Activated gamma-delta T cell treated with Interleukin-2 at 50 U/mL for 16 hours (primary cell): ENCODE measurements at places on chromosomes 16 and 17.

DNA sequence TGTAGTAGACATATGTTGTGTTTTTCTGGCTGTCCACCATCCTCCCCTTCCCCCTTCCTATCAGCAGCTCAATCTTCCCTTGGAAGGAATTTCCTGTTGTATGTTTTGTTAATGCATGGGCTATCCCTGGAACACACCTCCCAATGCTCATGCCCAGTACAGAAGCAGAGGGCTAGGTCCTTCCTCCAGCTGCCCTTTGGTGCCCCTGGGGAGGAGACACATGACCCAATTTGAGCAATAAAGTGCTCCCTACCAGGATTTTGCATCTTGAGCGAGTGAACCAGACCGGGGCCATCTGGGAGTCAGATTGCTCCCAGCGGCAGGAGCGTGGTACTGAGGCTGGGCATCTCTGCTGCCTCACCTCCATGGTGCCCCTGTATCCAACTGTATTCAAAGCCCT, 141.5 kb upstream of the MED13 start:
- no peak for DNase-seq

DNA sequence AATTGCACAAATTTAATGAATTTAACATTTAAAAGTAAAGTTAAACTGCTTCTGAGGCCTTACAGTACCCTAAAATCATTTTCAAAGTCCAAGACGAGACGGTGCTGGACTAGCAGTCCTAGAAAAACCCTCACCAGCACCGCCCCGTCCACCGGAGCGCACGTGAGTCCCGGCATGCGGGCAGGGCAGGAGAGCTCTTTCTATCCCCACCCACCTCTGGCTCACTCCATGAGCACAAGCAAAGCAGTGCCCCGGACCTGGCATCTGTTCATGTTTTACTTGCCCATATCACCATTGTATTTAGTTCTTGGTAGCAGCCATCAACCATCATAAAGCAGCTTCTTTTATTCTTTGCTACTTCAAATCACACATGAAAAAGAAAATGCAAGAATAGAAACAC, 41.7 kb downstream of the ANKRD11 start:
- no peak for DNase-seq

DNA sequence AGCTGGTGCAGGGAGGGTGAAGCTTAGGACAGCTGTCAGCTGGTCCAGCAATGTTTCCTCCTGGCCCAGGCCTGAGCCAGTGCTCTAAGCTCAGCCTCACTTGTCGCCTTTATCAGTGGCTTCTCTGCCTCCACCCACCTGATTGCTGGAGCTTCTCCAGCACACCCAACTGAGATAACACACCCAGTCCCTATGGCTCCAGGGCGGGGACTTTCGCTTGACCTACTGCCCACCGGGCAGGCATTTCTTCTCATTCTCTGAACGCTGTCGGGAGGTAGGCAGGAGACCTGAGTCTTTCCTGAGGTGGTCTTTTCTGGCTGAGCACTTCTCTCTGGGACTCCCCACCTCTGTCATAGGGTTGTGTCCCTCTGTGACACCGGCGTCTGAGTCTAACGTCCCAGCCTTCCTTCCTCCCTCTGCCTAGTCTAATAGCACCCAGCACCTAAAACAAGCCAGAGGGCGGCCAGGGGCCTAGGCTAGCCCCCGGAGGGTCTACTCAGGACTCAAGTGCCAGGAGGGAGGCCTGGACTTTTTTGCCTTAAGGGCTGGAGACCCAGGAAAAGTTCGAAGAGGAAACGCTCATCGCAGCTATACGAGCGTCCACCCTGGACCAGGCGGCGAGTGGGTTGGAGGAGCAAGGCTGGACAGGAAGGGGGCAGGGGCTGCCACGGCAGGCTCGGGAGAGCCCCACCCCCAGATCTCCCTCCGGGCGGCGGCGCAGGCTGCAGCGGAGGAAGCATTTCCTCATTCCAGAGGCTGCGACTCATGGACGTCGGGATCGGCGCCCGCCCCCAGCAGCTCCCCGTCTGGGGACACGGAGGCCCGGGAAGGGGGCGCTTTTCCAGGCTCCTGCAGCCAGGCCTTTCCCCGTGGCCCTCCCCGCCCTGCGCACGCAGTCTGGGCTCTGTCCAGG, 756 bp downstream of the TAX1BP3 start:
- DNase-seq, result no peak

- DNase-seq, result no peak
These were observed 78.3 kb upstream of the LHX1 start for GRCh38 chr17:36859003-36859300.

GRCh38 chr16:84884596-84885341, 65.0 kb downstream of the CRISPLD2 start:
- DNase-seq, result no peak

GRCh38 chr17:30363715-30364202, 15.0 kb upstream of the CPD start:
- peak; percentile 74 for DNase-seq

DNA sequence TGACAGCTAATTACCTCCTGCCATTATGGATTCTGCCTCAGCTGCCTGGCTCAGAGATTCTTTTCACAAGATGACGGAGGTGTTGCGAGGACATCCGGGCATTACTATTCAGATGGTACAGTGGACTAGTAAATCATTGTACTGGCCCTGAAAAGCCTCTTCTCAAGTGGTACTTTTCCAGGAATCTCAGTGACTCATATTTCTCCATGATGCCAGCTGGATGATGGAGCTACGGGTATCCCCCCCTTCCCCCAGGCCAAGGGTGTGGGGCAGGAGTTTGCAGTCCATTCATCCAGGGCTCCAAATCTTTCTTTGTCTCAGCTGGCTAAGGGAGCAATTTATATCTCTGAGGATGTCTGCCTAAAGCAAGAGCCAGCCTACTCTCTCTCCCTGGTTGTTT, 107.7 kb upstream of the GPR139 start:
- no peak for DNase-seq

GRCh38 chr17:73787076-73788059, 143.1 kb upstream of the SDK2 start:
- DNase-seq, result no peak

- peak; percentile 56 for DNase-seq
These were observed 544 bp downstream of the CYB561 start for GRCh38 chr17:63445571-63445953.

DNA sequence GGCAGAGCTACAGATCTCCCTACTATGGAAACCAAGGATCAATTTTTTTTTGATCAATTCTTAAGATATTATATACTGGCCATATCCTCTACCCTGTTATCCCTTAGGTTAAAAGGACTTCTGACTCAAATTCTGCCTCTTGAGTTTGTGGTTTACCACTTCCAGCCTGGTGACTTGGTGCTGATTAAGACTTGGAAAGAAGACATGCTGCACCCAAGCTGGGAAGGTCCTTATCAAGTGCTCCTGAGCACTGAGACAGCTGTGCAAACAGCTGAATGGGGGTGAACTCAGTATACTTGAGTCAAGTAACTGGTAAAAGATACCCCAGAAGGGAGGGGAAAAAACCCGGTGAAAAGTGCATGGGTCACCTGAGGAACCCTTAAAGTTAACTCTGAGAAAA, 20.5 kb upstream of the SPACA3 start:
- no peak for DNase-seq

DNA sequence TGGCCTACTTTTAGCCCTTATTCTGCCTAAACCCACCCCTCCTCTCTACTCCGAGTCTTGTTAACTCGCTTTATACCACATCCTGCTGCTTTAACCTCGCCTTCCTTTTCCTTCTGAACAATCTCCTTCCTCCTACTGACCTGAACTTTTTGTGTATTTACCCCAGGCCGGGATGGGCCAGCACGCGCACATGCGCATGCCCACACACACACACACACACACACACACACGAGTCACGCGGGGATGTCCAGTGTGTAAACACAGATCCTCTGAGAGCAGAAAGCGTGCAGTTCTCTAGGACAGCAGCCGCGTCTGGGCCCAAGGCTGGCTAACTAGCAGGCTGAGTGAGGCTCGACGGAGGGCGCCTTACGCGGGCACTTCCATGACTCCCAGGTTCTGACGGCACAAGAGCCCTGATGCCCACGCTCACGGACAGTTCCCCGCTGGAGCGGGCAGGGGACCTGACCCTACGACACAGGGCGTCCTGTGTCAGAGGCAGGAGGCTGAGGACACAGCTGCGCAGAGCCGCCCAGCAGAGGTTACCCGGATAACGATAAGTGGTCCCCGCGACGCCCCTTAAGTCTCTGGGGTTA, 610 bp downstream of the PIK3R5 start:
- DNase-seq, result no peak

- DNase-seq, result peak; percentile 72
These were observed 38.5 kb downstream of the TBC1D16 start for GRCh38 chr17:79997011-79997660.

DNA sequence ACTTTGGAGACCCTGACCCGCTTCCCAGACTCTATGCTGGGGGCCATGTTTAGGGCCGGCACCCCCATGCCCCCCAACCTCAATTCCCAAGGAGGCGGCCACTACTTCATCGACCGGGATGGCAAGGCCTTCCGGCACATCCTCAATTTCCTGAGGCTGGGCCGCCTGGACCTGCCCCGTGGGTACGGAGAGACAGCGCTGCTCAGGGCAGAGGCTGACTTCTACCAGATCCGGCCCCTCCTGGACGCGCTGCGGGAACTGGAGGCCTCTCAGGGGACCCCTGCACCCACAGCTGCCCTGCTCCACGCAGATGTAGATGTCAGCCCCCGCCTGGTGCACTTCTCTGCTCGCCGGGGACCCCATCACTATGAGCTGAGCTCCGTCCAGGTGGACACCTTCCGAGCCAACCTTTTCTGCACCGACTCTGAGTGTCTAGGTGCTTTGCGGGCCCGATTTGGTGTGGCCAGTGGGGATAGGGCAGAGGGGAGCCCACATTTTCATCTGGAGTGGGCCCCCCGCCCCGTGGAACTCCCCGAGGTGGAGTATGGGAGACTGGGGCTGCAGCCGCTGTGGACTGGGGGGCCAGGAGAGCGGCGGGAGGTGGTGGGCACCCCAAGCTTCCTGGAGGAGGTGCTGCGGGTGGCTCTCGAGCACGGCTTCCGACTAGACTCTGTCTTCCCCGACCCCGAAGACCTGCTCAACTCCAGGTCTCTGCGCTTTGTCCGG, 1.1 kb downstream of the KCTD11 start:
- DNase-seq, result no peak

- no peak for DNase-seq
These were observed 1.3 kb downstream of the NETO2 start for GRCh38 chr16:47142486-47142820.
